Stimulated activated CD8-positive, alpha-beta memory T cell treated with anti-CD3 and anti-CD28 coated beads, Interleukin-4, amount 100 ng/mL, for 4 hours (primary cell): ENCODE measurements at places on chromosomes 3 and 15.
A peak's percentile ranks its signal among the peaks of the same experiment; 100 is the strongest.

DNA sequence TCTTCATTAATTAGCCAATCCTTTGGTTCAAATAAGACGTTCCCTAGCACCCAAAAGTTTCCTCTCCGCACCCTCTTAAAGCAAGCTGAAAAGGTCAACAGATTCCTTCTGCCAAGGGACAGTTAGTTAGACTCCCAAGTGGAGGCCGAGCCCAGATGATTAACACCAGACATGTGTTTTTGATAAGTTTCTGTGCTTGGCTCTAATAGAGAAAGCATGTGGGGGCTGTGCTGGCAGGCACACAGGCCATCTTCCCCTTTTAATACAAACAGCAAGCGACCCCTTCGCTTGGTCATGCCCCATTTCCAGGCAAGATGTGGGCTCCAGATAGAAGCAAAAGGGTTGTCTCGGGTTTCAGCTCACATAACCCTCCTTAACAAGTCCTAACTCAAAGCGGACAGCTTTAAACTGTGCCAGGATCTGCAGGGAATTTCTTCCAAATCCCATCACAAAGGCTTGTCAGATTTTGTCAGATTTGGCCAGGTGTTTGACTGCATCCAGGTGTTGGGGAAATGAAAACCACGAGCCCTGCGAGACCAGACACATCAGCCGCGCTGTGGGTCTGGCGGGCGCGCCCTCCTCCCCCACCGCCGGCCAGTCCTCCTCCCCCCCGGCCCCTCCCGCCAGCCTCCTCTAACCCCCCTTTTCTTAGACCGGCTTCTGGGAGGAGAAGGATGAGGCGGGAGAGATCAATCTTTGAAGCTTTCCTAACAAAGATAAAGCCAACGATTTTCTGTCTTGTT, 3.3 kb downstream of the HES1 start:
- no peak for DNase-seq

DNA sequence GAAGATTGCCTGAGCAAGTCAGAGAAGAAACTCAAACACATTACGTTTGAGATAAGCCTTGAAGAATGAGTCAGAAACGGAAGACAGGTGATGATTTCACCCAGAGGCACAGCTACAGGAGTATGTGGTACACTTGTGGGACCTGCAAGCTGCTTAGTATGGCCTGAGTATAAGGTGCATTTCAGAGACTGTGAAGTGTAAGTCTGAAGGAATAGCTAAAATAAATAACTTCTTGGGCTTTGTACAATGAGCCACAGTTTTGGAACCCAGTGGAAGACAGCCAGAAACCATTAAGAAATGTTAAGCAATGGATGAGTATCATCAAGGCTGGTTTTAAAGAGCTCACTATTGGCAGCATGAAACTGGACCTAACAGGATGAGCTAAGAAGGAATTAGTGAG, 826.2 kb downstream of the ROBO1 start:
- DNase-seq = no peak

DNA sequence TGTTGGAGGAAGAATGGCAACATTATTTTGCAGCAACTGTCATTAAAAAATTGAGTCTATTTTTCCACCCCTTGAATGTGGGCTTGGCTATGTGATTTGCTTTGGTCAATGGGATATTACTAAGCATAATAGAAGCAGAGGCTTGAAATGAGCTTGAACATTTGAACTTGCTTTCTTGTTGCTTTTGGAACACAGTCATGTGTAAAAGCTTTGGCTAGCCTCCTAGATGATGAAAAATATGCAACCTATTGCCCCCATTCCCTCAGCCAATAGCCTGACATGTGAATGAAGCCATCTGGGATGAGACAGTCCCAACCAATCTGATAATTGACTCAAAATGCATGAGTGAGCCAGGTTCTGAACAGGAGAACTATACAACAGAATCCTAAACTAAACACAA, 78.4 kb downstream of the PLSCR2 start:
- no peak for DNase-seq

DNA sequence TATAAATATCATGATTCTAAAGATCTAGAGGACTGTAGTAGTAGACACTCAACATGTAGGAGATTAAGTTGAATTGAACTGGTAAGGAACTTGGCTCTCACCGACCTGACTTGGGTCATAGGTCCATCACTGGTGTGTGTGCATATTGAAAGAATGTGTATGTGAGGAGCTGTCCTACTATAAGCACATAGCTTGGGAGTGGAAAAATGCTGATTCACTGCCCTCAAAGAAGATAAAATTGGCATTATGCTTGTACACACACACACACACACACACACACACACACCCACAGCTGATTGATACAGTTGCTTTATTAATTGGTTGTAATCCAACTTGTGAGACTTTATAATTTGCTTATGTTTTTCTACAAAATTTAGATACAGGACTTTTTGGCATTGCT, 411.0 kb upstream of the NR2F2 start:
- no peak for DNase-seq

GRCh38 chr3:50807266-50807665, 132.5 kb downstream of the DOCK3 start:
- DNase-seq = no peak

DNA sequence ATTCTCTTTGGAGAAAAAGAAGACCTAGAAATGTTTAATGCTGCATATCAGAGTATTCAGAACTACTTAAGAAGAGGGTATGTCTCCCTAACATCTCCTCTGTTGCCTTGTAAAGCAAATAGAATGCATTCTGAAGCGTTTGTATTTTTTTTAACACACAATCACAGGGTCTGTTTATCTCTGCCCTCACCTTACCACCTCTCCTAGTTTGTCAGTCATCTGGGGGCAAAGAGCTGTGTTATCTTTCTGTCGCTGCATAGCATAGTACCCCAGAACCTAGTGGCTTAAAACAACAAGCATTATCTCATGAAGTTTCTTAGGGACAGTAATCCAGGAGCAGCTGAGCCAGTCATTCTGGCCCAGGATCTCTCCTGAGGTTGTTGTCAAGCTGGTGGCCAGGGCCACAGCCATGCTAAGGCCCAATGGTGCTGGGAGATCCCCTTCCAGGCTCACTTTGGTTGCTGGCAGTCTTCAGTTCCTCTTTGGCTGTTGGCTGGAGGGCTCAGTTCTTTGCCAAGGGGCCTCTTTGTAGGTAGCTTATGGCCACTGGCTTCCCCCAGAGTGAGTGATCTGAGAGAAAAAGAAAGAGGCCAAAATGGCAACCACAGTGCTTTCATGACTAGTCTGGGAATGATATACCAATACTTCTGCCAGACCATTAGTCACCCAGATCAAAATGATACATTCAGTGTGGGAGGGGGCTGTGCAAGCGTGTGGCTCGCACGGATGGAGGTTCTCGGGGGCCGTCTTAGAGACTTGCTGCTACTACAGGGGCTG, 17.8 kb downstream of the EDEM1 start:
- DNase-seq = no peak

GRCh38 chr3:166580561-166580960, 743.3 kb upstream of the BCHE start:
- no peak for DNase-seq

GRCh38 chr15:88658070-88658965, 19.5 kb downstream of the ISG20 start:
- DNase-seq = no peak

GRCh38 chr3:150547045-150547741, 606 bp downstream of the EIF2A start:
- no peak for DNase-seq

- DNase-seq = no peak
These were observed 158.6 kb upstream of the NR2E3 start for GRCh38 chr15:71651750-71652186.

DNA sequence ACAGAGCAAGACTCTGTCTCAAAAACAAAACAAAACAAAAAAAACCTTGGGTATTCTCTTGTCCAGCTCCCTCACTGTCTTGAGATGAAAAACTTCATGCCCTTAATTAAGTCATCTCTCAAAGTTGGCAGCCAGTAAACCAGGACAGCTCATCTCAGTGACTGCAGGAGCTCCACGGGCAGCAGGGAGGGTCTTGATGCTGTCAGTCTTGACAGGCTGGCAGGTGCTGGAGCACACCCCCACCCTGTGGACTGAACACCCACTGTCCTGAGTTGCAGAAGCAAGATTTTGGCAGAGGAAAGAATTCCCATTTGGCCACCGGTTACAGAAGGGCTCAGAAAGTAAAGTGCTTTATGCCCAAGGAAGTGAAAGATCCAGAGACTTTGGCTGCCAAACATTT, 8.0 kb downstream of the DNAJA4 start:
- DNase-seq = no peak

DNA sequence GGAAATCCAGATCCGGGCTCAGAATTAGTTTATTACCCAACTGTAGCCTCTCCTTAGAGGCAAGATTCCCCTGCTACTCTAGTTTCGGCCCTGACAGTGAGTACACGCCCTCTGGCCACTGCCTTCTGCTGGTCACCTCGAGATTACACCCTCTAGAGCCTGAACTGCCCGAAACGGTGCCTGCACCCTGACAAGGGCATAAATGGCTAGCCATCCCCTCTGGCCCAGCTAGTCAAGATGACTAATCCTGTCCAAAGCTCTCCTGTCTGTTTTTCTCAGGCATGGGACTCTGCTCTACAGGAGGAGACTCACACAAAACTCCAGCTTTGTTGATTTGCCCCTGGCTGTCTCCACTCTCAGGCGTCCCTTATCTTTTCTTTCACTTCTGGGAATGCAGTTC, 150.5 kb upstream of the UBE2E2 start:
- no peak for DNase-seq

DNA sequence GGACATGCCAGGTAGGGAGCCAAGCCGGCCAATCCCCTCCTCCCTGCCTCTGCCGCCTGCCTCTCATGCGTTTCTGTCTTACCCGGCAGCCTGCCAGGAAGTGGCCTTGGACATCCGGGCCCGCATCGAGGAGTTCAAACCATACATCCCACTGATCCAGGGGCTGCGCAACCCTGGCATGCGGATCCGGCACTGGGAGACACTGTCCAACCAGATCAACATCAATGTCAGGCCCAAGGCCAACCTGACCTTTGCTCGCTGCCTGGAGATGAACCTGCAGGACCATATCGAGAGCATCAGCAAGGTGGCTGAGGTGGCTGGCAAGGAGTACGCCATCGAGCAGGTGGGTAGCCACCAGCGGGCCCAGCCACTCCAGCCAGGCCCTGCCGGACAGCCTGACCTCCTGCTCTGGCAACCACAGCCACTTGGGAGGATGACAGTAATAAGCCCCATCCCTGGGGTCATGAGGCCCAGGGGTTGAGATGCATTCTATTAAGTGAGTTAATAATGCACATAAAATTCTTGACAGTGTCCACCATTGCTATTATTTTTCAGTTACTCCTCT, 37.3 kb downstream of the DNAH1 start:
- DNase-seq = no peak

DNA sequence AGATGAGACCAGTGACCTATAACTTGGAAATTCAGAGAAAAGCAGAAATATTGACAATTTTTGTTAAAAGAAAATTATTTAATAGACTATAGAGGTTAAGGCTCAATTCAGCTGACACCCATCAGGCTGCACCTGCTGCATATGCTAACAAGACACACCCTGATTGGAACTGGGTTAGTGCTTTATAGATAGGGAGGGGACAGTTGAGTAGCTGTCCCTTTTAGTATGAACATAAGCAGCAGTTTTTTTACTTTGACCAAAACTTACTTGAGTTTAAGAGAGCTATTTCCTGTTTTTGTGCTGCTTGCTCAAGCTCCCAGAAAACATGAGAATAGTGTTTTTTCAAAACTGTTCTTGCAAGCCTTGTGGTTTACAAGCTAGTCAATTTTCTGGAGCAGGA, 292.6 kb downstream of the LRRC3B start:
- no peak for DNase-seq

GRCh38 chr3:48430708-48431101, 819 bp upstream of the PLXNB1 start:
- DNase-seq = no peak

DNA sequence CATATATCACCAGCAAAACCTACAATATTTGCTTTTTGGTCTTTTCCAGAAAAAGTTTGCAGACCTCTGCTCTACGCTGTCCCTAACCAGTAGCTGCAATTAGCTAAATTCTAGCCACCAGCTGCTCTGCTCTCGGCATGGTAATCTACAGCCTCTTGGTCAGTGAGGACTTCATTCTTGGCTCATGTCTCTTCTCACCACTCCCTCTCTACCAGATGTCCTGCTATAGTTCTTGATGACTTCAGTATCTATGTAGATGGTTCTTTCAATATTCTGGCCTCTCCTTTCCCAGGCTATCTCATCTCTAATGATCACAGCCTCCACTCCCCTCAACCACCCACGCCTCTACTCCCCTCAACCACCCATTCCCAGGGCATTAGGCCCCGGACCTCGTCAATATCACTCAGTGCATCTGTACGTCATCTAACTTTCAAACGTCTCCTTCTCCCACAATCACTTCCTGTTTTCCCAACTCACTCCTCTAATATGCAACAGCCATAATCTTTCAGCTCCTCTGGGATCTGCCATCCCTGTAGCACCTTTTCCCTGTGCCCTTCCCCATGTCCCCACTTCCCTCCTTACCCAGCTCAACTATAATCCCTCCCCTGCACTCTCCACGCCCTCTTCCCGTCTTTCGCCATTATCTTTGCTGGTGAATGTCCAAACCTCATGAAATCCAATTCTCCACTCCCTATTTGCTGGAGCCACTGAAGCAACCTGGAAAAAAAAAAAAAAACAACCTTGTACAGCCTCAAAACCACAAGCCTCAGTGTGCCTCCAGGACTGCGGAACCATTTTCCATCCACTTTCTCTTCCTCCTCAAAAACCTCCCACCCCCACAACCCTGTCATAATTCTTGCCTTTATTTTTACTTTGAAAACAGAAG, 429.4 kb upstream of the PROK2 start:
- no peak for DNase-seq

GRCh38 chr3:89364314-89364713, 256.9 kb downstream of the EPHA3 start:
- no peak for DNase-seq

DNA sequence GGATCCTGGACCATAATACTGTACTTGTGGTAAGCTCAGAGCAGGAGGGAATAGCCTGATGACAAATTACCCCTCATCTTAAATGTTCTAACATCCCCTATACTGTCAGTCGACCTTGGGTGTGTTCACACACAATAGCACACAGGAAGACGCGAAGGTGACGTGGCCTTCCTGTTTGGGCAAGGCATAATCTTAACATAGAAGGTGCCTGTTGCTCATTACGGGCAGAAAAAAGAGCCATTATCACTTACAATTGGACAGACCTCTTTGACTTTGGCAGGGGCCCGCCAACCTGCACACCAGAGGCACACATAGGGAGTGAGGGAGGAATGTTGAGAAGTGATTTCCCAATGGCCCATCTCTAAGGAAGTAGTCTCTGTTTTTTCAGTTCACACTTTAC, 144.2 kb downstream of the ANO10 start:
- peak; percentile 17 for DNase-seq

DNA sequence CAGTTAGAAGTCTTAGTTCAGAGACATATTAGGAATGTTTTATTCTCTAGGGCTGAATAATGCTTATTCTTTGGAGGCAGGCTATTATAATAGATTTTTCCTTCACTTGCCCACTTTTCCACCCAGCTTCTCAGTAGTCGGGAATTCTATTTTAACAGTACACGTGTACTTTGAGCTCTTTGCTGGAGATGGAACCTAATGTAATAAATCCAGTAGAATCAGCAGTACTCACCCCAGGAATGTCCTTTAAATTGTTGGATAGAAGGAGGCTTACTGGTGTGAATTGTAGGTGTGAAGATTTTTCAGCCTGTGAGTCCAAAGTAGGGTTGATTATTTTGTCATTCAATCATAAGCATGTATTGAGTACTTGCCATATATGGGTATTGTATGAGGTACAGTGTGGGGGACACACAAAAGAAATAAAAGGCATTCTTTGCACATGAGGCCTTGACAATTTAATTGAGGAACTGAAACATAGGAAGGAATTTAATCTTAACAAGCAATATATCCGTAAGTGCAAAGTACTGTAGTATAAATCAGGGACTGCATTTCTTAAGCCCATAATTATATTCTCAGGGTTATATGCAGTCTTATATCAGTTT, 29.5 kb upstream of the MGA start:
- DNase-seq = no peak
